CD8-positive, alpha-beta memory T cell (primary cell): ENCODE measurements at places on chromosomes 2 and 18. TPM values are rescaled to one million over a fixed set of nuclear protein-coding genes. Genes with fewer than 3 reads are reported as not detected.

The KATNAL2 gene
- 0.82 TPM for total RNA-seq

DNA sequence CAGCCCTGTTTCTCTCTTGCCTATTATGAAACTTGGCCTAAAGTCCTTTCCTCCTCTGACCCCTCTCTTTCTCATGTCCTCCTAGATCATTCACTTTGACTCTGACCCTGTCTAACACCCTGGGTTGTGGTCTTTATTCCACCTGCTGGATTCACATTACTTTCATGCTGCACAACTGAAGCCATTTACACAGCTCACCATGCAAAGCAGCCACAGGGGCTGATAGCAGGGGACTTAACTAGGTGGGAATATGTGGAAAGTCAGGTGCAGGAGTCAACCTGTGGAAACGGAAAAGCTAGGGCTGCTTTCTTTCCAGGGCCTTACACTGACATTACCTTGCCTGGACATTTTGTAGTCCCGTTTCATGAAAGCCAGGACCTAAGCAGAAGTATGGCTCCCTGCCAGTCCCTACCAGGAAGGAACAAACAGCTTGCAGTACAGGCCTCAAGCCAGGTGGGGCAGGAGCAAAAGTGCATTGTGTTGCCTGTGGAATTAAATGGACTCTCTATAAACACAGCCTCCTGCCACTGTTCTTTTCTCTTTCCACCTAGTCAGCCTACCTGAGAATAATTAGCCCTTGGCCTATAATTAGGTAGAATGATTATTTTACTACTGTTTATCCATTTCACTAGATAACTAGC, 11.8 kb downstream of the MAPRE3 start:
- no peaks in the 10 kb centered on the region for H3K4me1 ChIP-seq
- H3K4me3 ChIP-seq = no peak overlapping the region
- no peaks in the 10 kb centered on the region for H3K36me3 ChIP-seq

DNA sequence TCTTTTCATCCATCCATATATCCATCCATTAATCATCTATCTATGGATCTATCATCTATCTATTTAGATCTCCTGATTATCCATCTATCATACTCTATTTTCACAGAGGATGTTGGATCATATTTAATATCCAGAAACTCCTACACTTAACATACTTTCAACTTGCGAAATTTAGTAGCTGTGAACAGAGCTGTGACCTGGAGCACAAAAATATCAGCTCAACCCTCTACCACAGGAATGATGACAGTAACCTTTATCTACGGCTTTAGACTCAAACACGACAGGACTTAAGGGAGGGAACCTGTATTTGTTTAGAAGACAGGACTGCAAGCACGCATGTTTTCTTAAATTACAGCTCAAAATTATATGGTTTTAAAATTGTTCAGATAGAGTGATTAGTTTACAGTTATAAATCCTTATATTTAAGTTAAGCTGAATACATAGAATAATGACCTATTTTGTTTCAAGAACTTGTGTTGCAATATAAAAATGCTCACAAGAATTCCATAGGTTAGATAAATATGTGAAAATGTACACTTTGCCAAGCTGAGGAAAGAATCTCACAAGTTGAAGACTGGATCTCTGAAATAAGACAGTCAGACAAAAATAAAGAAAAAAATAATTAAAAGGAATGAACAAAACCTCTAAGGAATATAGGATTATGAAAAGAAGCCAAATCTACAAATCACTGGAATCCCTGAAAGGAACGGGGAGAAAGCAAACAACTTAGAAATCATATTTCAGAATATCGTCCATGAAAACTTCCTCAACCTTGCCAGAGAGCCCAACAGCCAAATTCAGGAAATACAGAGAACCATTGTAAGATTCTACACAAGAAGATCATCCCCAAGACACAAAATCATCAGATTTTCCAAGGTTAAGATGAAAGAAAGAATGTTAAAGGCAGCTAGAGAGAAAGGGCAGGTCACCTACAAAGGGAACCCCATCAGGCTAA, 142.0 kb downstream of the COL6A3 start:
- no peak overlapping the region for H3K4me3 ChIP-seq
- DNase-seq = no peak
- peaks cover 3% of the 10 kb centered on the region for H3K27me3 ChIP-seq
- no peaks in the 10 kb centered on the region for H3K36me3 ChIP-seq

GRCh38 chr18:51739044-51739666, 541.7 kb upstream of the MEX3C start:
- no peak for DNase-seq
- H3K27ac ChIP-seq = no peak overlapping the region
- no peak overlapping the region for H3K4me3 ChIP-seq

DNA sequence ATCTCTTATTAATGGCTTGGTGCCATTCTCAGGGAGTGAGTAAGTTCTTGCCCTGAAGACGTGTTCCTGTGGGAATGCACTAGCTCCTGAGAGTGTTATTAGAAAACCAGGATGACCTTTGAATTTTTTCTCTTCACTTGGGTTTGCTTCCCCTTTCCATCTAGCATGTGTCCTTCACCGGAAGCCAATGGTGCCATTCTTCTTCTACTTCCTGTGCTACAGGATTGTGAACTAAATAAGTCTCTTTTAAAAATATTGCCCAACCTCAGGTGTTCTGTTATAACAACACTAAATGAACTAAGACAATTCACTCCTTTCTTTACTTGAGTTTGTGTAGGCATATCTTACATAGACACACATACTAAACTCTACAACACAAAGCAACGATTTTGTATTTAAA, 447.0 kb downstream of the SOX11 start:
- H3K27me3 ChIP-seq = no peaks in the 10 kb centered on the region
- DNase-seq = no peak
- no peaks in the 10 kb centered on the region for H3K4me1 ChIP-seq
- no peak overlapping the region for H3K4me3 ChIP-seq
